ENCODE measurements at places on chromosomes 12 and 14.

DNA sequence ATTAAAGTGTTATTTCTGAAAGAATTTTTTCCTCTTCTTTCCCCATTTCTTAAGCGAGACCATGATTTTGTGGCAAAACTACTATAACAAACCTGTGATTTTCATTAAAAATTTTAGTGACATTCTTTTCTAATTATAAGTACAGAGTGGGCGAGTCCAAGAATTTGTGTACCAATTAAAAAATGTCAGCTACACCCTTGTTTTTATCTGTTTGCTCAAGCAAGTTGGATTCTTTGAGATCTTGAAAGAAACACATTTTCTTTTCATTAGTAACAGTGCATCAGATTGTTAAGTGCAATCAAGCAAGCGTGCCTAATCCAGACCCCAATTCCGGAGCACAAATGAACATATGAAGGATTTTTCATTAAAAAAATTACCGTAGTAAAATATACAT is 338.8 kb upstream of the DDHD1 start:
- DNase-seq: no peak

DNA sequence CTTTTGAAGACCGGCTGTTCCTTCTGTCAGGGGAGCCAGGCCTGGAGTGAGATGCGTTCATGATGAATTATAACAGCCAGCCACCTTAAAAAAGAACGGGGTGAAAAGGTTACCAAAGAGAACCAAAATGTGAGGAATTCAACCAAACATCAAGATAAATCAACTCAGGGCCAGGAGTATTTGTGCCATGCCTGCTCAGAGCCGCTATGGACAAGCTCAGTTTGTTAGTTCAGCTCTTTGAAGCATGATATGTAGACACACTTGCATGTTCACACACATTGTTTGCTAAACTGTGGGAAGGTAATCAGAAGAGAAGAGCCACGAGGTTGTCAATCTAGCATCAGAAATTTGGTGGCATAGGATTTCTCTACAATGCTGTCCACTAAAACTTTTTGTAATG is 367.4 kb upstream of the TBX3 start:
- DNase-seq: no peak

DNA sequence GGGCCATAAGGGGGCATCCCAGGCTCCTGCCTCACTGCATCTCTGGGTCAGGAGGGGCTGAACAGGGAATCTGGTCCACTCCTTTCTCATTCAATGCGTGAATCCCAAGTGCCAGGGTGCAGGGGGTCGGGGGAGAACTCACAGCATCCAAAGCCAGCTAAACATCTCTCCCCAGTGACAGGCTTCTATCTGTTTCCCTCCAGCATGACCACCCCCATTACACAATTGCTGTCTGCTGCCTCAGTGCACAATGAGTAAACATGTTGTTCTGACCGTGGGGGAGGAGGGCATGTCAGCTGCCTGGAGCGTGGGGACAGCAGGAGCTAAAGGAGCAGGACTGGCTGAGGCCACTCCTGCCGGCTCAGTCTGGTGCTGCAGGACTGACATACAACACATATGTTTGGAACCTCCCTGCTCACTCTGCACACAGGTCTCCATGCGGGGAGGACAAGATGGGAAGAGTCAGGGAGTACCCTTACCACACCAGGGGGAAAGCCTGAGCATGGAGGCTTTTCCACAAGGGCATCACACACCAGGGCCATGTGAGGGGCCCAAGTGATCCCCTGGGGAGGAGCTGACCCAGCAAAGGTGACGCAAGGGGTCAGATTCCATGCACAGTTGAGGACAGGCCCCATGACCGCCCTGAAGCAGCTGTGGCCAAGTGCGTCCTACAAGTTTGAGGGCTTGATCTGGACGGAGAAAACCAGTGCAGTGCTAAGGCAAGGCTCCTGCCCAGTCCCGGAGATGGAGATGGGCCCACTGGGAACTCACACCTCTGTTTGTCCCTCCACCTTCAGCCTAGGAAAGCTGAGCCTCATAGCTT is 1.4 kb downstream of the TNS2 start:
- no peak for DNase-seq

DNA sequence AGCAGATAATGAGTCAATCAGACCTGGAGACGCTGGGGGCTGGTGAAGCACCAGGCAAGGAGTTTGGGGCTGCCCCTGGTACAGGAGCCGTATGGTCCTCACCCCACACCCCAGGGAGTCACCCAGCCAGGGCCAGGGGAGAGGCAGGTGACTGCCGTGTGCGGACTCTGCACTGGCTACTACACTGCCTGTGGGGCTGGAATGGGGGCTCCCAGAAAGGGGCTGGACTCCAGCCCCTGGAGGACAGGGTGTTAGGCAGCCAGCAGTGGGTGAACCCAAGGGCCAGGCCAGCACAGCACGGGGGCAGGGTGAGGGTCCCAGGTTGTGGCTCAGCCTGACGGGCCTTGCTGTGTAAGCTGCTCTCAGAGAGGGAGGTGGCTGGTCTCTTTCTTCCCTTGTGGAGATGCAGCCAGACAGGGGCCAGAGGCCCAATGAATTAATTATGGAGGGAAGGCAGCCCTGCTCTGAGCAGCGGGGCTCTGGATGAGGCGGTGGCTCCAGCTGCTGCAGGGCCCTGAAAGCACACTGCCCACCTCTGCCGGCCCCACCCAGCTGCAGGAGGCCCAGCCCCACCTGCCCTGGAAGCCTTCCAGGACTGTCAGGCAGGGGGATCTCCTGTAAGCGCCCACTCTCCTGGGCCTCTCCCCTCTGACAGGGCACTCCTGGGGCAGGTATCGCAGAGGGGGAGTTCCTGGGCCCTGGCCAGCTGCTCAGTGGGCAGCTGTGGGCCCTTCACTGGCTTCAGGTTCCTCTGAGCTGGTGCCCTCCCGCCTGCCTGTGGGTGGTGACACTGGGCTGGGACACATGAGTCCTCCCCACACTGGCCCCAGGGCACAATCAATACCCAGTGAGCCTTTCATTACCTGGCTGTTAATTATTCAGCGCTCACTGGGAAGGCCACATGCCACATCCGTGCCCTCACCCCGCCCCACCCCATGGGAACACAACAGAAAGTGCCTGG is 142.5 kb upstream of the C14orf180 start:
- no peak for DNase-seq

DNA sequence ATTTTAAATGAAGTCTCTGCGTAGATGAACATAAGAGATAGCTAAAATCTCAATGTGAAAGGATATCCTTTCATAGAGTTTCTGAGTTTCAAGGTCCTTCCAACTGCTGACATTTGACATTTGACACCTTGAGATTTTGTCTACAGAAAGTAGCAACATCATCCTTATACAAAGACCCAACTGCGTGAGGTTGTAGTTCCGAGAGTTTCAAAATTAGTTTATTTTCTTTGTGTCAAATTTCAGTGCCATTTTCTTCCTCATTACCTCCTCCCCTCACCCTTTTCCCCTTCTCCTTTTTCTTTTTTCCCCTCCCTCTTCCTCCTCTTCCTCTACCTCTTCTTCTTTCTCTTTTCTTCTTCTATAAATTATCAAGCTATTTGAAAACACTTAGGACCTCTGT is 26.9 kb upstream of the BATF start:
- no peak for DNase-seq

- DNase-seq: peak; percentile 61
Observed at GRCh38 chr12:96219700-96220206, 25.6 kb downstream of the ELK3 start.

DNA sequence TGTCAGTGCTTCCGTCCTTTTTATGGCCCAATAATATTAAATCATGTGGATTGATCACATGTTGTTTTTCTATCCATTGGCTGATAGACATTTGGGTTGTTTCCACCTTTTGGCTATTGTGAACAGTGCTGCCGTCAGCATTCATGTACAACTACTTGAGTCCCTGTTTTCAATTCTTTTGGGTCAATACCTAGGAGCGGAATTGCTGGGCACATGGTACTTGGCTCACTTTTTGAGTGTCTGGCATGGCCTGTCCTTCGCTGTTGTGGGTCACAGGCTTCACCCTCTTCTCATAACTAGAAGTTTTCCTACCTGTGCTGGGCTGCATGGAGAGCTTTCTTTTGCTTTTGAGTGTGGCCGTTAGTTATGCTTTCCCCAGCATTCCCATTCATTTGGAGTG is 72.7 kb downstream of the DNAH10 start:
- no peak for DNase-seq

DNA sequence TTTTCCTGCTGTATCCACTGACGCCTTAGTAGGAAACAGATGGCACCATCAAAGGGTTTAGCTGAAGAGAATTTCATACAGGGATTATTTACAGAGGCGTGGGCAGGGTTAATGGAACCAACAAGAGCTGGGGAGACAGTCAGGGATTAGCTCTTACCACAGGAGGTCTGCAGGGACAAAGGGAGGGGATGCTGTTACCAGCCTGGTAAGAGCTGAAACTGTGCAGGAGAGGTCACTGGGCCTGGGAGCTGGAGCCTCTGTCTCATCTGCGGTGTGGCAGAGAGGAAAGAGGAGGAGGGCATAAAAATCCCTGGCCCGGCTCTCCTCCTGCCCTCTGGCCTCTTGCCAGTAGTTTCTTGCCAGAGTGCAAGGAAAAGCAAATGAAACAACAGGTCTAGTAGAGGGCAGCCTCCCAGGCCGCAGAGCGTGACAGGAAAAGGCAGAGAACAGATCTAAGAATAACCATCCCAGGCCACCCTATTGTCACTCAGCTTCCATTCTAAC is 18.9 kb upstream of the POC1B start:
- DNase-seq: no peak

DNA sequence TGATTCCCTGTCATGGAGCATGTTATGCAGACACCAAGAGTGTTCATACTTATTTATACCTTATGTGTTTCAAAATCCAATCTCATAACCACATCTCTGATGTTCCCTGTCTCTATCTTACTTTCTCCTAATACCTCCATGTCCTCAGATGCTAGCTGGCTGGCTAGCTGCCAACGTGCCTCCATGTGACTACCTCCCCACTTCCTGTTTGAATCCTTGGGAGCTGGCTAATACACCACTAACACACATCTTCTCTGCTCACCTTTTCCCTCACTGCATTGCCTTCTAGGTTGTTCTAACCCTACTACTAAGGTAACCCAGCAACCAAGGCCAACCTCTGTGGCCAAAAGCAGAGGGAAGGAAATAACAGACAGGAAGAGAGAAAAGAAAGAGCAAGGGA is 27.3 kb downstream of the TTC5 start:
- no peak for DNase-seq

DNA sequence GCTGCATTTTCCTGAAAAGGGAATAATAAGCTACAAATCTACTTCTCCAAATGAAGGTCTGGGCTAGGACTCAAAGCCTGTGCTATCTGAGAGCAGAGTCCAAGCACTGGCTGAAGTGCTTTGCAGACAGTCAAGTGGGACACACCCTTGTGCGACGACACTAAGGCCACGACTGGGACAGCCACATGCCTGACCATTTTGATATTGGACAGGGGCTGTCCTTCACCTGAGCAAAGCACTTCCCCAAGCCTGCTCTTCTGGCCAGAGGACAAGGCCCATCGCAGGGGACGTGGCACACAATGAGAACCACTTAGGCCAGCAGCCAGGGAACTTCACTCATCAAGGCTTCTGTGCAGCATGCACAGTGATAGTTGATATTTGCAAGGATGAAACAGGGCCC is 71.4 kb downstream of the RBM19 start:
- DNase-seq: no peak

DNA sequence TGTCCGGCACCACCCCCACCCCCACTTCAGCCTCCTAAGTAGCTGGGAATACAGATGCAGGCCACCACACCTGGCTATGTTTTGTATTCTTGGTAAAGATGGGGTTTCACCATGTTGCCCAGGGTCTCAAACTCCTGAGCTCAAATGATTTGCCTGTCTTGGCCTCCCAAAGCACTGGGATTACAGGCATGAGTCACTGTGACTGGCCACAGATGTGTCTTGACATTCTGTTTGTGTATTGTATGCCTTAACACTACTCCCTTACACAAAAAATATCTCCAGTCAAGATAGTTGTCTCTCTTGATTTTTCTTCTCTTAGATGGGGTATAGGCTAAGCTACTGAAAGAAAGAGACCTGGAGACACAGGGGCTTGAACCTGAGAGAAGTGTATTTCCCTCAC is 17.6 kb downstream of the CLEC14A start:
- no peak for DNase-seq

DNA sequence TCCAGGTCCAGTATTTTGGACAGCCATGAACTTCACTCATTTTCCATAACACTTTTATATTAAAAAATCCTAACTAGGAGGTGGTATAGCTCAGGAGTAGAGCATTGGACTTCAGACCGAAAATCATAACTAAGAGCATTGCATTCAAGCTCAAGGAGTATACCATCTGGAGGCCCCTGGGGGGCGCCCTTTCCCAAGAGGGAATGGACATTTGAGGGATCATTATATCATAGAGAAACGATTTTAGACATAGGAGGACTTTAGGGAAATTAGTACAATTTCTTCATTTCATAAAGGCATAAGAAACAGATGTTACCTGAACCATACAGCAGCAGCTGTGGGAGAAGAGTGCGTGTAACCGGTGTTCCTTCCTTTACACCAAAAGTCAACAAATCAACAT is 5.2 kb upstream of the ATG14 start:
- DNase-seq: peak; percentile 29

All from NCI-H460 (cell line).